ENCODE measurements at places on chromosomes 12 and 14.

- DNase-seq, result no peak
Measured at GRCh38 chr12:88408823-88409222, 171.4 kb downstream of the KITLG start.

- peak; percentile 16 for DNase-seq
Measured at GRCh38 chr12:29889737-29890136, 106.0 kb upstream of the TMTC1 start.

GRCh38 chr12:130086797-130087196 is 75.5 kb upstream of the FZD10 start:
- DNase-seq, result no peak

DNA sequence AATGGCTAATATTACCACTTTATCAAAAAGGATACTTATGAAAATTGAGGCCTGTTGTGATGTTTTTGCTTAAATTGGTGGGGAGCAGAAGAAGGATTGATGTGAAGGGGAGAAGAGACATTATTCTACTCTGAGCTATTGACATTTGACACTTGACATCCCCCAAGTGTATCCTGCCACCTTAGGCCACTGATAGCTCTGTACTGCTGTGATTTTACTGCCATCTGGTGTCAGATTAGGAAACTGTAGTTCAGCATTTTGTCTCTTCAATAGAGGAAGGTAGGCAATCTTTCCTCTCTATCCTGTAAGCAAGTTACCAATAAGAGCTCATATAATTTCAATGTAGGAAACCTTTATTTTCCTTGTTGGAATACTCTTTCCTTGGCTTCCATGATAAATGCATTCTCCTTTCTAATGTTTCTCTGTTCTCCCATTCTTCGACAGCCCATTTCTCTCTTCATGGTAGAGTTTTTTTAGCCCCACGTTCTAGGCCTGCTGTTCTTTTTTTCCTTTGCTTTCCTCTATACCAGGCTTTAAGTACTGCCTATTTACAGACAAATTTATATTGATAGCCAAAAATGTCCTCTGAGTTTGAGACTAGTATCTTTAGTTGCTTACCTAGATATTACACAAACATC is 46.3 kb downstream of the PPHLN1 start:
- no peak for DNase-seq

DNA sequence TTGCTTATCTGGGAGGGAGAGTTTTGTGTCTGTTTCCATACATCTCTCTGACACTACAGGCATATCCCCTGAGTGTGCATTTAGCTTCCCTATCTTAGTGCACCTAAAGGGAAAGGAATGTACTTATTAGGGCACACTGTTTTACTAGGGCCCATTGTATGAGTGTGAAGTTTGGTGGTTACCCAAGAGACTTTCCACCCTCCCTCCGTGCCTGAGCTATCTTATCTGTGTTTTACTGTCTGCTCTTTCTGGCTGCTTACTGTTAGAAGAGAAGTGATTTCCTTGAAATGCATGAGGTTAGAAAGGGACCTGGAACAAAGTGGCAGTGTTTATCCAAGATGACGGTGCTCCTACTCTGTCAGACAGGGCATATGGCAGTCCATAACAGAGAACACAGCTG is 8.5 kb upstream of the SVOP start:
- no peak for DNase-seq
